Femur (tissue), 1 donor: ENCODE measurements at places on chromosomes 12 and 14.

- DNase-seq = no peak
These were observed 203.1 kb downstream of the ETNK1 start for GRCh38 chr12:22828066-22828465.

GRCh38 chr14:86311151-86311550 lies 781.2 kb downstream of the FLRT2 start:
- no peak for DNase-seq

GRCh38 chr14:69493791-69494190 lies 9.3 kb downstream of the PLEKHD1 start:
- DNase-seq = no peak

DNA sequence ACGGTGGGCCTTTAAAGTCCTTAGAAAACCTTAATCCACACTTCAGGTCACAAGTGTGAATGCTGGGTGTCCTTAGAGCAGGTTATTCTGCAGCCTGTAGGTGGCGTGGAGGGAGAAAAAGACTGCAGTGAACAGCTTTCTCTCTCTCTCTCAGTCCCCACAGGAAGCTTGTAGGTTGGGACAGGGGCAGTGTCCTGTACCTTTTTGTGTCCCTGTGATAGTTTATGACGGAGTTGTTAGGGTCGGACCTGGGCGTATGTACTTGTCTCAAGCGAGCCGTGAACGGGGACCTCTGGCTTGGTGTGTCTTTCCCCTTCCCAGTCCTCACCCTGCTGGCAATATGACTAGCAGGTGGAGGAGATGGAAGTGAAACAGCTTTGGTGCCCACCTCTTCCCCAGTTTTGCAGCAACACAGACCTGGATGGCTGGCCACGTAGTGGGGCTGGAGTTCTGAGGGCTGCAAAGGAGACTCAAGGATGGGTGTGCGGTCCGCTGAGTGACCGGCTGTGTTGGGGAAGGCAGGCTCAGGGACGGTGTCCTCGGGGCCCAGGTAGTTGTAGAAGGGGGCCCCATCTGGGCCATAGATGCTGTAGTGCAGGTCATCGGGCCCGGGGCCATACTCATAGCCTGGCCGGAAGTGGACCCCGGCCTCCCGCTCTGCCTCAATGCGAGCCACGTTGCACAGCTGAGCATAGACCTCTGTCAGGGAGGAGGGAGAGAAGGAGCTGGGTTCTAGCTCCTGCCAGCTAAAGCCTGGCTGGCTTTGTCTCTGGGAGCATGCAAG lies 8.9 kb downstream of the ISCA2 start:
- no peak for DNase-seq

DNA sequence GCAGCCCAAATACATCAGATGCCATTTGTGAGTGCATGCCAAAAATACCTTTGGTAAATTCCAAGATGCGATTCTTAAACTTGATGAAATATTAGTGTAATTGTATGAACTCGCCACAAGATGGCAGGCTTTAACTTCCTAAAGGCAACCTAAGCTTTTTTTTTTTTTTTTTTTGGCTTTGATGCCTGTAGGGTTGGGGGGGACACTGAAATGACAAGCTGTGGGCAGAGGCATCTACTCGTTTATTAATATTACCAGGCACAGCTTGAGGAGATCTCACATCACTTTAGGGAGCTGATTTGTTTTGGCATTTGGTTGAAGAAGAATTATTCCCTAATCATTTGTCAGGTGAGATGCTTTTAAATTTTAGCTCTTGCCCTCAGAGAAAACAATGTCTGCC lies 126.7 kb upstream of the CCDC196 start:
- no peak for DNase-seq

DNA sequence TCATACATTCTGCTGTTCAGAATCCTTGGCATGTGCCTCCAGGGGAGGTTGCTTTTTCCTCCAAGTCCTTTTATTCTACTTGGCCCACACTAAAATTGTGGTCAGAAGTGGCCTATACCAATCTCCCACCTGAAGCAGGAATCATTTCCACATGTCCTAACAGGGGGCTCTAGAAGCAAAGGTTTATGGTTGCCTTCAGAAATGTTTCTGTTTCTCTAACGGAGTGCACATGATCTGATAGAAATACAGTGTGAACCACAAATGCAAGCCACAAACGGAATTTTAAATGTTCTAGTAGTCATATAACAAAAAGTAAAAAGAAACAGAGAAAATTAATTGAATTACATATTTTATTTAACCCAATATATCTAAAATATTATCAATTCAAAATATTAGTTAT lies 4.0 kb downstream of the PTGER2 start:
- DNase-seq = no peak

GRCh38 chr14:66603945-66604344 lies 96.0 kb downstream of the GPHN start:
- no peak for DNase-seq

DNA sequence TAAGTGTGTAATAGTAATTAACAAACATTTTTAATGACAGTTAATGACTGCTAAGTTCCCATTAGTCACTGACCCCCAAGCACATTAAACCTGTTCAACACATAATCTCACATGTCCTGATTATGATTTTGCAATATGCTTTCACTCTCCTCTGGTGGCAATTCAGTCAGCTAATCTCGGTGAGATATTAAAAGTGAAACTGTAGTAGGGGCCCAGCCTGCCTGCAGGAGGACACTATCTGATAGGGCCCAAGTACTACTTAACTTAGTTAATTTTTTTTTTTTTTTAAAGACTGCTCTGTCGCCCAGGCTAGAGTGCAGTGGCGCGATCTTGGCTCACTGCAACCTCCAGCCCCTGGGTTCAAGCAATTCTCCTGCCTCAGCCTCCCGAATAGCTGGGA lies 48.8 kb downstream of the CIT start:
- DNase-seq = no peak

DNA sequence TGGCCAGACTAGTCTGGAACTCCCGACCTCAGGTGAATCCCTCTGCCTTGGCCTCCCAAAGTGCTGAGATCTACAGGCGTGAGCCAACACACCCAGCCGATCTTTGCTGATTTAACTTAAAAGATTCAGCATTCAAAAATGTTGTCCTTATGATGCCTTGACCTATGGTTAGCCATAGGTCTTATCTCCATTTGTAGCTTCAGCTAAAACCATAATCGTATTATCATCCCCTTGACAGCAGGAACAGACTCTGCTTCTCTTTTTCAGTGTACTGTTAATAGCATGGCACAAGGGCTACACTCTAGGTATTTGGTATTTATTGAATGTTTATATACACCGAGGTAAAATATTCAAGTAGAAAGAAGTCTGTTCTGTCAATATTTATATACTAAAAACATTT lies 15.3 kb downstream of the CCDC62 start:
- no peak for DNase-seq

DNA sequence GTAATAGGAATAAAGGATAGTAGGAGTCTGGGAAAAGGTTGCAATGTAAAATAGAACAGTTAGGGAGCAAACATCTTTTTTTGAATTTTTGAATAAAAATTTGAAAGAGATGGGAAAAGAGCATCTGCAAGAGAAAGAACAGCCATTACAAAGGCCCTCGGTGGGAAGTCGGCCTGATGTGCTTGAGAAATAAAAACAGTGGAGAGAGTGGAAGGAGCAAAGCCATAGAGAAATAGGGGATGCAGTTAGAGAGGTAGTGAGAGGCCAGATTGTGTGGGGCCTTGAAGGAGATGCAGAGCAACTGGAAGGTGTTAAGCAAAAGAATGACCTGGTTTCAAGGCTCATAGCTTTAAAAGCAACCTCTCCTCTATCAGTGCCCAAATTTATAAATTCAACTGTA lies 409.8 kb downstream of the RERGL start:
- no peak for DNase-seq

DNA sequence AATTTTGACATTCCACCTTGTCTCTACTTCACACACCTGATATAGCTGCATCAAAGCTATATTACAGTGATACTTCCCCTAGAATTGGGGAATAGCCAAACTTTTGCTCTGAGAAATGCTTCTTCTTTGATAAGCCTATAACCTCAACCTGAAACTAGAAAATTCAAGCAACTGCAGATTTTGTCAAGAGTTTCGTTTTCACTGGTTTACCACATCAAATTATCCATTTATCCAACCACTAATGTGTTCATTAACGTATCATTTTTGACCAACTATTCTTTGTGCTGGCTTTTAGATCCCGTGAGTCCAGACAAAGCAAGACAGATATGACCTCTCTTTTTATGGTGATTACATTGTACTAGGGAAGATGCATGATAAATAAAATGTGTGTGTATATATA lies 13.5 kb upstream of the TAS2R46 start:
- no peak for DNase-seq

DNA sequence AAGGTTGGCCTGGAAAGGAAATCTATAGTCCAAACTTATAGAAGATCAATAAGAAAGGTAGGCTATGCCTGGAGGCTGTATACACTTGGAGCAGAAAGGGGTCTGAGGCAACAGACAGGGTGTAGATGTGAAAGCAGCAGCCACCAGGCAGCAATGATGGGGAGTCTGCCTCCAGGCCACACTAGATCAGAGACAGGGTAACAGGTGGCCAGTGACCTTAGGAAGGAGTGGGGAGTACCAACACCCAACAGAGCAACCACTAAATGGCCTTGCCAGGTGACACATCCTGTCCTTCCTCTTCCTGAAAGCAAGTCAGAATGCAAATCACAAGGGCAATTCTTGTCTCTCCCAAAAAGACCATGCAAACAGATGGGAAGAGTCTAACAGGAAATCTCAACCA lies 46.4 kb upstream of the NID2 start:
- no peak for DNase-seq

DNA sequence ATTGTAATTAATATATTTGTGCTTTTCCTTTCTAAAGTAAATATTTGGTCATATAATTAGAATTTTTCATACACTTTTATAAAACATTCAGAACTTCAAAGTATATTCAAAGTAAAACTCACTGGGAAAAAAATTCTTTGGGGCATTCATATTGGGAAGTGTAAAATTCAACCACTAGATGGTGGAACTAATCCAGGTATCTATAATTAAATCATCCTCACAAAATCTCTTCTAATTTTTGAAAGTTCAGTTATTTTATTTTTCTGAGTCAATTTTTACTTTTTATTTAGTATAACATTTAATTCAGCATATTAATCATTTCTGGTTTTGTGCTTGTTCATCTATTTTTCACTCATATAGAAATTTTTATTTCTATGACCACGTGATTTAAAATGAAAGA lies 81.0 kb downstream of the NTS start:
- no peak for DNase-seq

DNA sequence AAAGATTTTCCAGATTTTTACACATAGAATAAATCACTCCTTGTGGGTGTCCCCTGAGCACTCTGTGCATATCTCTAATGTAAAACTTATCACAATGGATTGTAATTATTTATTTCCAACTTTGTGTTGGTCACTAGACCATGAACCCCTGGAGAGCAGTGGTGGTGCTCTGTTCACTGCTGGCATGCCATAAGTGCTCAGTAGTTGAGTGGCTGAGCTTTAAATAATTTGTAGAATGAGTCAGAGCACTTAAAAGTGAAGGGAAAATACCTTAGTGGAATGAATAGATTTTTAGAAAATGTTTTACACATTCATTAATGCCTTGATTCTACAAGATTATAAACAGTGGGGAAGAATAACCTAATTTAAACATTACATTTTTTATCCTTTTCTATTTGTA lies 6.3 kb downstream of the MGAT4C start:
- DNase-seq = no peak

DNA sequence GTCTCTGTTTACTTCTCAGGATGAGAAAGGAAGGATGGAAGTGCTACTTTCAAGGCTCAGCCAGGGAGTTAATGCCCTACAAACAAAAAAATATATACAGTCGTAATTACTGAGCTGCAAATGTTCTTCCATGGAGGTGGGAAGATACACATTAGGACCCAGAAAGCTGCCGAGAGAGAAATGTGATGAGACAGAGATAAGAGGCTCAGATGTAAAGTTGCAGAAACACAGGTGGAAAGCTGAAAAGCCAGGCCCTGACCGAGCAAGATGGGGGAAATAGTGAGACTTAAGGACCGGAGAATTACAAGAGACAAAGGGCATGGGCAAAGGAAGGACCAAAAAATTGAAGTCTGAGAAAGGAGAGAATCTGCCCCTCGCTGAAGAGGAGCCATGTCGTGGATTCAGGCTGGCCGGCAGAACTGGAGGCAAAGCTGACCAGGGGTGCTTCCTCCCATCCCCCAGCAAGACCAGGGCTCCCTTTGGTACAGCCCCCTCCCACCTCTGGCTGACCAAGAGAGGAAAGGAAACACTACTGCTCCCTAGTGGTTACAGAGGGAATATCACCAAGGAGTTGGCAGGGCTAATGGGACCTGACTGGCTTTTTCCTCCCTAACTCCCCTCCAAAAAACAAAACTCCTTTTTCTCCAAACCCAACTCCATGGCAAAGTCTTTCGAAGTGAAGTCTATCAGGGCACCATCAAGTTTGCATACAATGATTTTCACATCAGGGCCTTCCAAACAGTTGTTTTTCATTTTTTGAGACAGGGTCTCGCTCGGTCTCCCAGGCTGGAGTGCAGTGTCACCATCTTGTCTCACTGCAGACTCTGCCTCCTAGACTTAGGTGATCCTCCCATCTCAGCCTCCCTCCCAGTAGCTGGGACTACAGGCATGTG lies 12.1 kb downstream of the ZFHX2 start:
- DNase-seq = peak; percentile 40

- no peak for DNase-seq
These were observed 176.3 kb upstream of the FKBP4 start for GRCh38 chr12:2618291-2618995.

GRCh38 chr12:19772776-19773175 lies 333.5 kb downstream of the AEBP2 start:
- DNase-seq = no peak

- no peak for DNase-seq
These were observed 17.3 kb downstream of the BAZ1A start for GRCh38 chr14:34857689-34858449.

DNA sequence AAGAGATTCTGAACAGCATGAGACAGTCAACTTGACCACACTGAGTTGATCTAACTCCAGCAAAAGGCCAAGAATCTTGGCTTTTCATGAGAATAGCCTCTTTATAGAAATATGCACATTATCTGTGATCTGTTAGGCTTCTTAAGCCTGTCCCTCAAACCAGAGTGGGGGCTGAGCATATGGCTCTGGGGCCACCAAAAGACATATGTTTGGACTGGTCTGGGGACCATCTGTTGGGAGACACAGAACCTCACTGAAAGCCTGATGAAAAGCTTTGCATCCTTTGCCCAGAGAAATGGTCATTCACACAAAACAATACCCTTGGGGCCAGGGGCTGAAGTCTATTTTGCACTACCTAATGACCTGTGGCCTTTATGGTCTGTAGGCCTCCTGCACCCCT lies 165.3 kb upstream of the PRMT8 start:
- DNase-seq = no peak
